Iris pigment epithelial cell (primary cell): ENCODE measurements at places on chromosomes 5 and 9.

- no peak for DNase-seq
Measured at GRCh38 chr9:86201474-86202337, 57.8 kb downstream of the C9orf153 start.

DNA sequence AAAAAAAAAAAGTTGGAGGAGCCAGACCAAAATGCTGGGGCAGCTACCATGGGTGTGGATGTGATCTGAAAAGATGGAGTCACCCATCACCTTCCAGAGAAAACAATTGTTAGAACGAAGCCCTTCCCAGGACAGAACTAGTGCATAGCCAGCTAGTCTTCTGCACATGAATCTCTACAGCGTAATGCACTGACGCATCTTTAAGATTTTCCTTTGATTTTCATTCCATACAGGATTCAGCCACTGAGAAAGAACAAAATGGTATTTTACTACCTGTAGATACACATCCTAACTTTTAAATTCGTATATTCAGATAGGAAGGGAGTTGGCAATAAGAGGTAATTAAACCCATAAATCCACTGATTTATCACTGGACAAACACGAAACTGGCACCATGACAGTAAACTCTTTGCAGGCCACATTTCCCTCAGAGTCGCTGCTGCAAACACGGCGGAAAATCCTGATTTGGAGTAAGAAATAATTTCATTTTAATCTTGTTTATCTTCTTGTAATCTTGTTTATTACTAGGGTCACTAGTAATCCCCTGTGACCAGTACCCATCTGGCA, 206.6 kb downstream of the SPOCK1 start:
- no peak for DNase-seq

DNA sequence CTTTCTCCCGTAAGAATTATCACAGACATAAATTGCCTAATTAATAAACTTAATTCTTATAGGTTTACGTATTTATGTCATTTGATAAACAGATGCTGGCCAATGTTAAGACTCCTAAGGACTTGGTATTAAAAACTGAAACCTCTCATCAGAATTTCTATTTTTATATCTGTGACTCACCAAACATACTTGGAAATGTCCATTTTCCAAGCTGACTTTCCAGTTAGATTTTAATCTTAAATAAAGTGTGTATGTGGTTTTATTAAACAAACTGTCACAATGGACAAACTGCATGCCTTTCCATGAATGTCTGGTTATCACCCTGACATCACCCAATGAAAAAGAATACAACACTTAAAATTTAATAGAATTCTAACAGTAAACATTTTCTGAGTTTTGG, 12.6 kb upstream of the COL23A1 start:
- DNase-seq, result peak; percentile 6

GRCh38 chr5:61069150-61069549, 93.1 kb downstream of the SMIM15 start:
- DNase-seq, result no peak

- DNase-seq, result no peak
Measured at GRCh38 chr9:71485326-71485725, 283.0 kb downstream of the CEMIP2 start.

DNA sequence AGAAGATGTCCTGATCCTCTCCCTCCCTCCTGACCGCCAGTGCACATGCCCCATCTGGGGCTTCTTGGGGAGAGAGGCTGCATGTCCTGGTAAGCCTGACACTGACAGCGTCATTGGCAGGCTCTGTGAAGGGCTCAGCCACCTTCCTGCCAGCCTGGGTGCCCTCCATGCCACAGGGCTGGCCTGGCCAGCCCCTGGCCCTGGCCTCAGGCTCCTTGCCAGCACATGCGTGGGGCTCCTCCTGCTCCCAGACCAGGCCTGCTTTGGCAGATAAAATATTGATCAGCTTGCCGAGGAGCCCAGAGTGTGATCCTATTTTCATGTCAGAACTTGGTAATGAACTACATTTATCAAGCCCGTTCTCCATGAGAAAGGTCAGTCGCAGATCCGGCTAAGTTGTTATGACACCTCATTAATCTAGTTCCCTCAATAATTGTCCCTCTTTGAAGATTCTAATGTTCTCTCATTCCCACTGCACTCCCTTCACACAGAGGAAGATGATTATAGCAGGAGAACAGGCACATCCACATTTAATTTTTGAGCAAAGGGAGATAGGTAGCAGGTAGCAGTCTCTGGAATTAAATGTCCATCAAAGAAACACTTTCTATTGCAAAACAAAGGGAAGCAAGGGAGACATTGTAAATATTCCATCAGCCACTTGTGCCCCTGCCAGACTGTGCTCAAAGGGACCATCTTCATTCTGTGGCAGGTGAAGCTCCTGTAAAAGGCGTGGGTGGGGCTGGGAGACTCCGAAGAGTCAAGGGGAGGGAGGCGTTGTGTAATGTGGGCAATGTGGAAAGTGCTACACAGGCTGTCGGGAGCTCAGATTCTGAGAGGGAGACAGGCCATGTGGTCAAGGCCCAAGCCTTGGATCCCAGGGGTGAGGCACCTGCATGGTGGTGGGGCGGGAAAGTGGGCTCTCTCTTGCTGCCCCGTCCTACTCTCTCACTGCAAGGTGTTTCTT, 272.0 kb downstream of the HSPA4 start:
- no peak for DNase-seq

- no peak for DNase-seq
Measured at GRCh38 chr5:136047858-136048257, 19.1 kb downstream of the TGFBI start.

DNA sequence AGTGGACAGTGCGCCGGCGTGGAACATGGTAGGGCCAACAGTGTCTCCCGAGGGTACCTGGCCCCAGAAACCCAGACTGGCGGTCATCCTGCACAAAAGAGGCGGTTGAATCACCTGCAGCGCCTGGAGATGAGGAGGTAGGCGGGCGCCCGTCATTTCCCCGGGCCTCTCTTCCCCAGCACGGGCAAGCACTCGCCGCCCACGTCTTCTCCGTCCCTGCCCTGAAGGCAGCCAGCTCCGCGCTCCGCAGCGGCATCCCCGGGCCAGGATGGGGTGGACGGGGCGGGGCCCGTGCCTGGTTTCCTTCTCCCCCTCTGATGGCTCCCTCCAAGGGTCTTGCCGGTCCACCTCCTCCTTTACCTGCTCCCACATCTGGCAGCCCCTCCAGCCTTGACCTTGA, 27.1 kb upstream of the N4BP3 start:
- DNase-seq, result no peak

DNA sequence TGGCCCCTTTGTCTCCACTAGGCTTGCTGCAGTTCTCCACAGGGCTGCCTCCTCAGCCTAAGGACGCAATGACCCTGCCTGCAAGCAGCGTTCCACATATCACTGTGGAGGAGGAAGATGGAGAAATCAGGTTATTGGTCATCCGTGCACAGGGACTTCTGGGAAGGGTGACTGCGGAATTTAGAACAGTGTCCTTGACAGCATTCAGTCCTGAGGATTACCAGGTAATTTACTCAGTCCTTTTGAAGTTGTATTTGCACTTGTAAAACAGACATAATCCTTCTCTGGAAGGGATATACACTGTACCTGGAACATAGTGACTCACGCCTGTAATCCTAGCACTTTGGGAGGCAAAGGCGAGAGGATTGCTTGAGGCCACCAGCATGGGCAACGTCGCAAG, 116.6 kb downstream of the ADGRV1 start:
- no peak for DNase-seq

DNA sequence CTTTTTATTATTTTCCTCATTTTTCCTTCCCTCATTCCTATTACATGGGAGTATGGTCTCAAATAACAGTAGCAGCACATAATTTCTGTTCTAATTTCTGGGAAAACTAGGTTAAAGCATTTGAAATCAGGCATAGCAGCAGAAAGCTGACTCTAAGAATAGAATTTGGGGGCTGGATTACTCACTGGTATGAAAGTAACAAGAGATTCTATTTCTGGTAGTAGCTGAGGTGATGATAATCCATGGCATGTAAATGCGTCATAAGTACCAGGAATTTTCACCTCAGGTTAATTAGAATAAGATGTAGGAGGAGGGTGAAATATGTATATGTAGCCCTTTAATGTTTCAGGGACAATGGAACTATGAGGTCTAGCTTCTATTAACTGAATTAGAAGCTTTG, 662.0 kb downstream of the PTPRD start:
- peak; percentile 4 for DNase-seq
